ENCODE measurements at places on chromosomes 3 and 15.

- no peak for DNase-seq
Measured at GRCh38 chr3:35757991-35758757, 118.8 kb downstream of the ARPP21 start.

- DNase-seq = no peak
Measured at GRCh38 chr3:57896031-57896430, 112.2 kb upstream of the FLNB start.

DNA sequence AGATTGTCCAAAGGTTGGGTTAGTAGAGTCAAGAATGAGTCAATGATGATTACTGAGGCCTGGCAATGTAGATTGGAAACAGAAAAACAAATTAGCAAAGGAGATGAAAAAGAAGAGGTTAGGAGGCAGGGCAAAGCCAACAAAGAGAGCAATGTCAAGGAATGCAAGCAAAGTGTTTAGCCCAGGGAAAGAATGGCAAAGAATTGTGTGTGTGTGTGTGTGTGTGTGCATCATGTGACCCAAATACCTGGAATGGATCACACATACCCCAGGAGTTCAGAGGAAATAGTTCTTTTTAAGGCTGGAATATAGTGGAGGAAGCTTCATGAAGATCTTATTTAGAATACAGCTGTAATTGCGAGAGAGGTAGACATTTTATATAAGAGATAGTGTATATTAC is 831.7 kb upstream of the ARPP21 start:
- no peak for DNase-seq

DNA sequence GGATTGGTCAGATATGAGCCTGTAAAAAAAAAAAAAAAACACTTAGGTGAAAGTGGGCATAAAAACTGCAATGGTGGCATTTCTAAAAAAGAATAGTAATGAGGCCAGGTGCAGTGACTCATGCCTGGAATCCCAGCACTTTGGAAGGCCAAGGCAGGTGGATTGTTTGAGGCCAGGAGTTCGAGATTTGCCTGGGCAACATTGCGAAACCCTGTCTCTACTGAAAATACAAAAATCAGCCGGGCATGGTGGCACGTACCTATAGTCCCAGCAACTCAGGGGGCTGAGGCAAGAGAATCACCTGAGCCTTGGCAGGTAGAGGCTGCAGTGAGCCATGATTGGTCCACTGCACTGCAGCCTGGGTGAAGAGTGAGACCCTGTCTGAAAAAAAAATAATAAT is 38.3 kb upstream of the BHLHE40 start:
- no peak for DNase-seq

DNA sequence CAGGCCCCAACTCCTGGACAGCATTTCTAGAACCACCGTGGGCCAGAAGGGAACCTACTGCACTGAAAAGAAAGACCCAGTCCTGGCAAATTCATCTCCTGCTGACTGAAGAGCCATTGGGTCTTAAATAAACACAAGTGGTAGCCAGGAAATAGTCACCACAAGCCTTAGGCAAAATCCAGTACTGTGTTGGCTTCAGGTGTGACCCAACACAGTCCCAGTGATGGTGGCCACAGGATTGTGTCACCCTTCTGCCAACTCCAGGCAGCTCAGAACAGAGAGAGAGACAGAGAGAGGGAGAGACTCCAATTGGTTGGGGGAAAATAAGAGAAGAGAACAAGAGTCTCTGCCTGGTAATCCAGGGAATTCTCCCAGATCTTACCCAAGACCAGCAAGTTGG is 23.1 kb downstream of the NEDD4 start:
- DNase-seq = no peak
